BJ (cell line): ENCODE measurements at places on chromosomes 2 and 18.

GRCh38 chr2:235135990-235136561 lies 184.3 kb downstream of the SH3BP4 start:
- DNase-seq: no peak

DNA sequence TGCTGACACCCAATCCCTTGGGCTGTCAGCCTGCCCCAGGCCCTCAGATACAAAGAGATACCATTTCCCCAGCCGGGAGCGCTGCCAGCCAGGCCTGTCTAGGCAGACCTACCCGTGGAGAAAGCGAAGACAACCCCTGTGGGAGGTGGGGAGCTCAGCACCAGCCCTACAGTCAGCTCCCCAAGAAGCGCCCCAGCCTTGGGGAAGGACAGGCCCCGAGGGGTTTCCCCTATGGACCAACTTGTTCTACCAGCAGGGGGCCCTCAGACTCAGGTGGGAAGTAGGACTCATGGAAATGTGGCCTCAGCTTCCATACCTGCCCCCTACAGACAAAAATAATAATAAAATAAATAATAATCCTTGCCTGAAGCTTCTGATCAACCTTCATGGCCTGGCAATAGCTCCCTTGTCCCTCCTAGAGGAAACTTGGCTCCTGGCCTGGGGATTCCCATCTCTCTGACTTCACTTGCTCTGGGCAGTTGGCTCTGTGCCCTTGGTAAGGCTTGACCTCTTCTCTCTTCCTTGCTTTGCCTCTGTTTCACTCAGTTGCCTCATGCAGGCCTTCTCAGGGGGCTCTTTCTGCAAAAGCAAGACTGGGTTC lies 7.0 kb downstream of the SLC35F6 start:
- DNase-seq: peak; percentile 44

DNA sequence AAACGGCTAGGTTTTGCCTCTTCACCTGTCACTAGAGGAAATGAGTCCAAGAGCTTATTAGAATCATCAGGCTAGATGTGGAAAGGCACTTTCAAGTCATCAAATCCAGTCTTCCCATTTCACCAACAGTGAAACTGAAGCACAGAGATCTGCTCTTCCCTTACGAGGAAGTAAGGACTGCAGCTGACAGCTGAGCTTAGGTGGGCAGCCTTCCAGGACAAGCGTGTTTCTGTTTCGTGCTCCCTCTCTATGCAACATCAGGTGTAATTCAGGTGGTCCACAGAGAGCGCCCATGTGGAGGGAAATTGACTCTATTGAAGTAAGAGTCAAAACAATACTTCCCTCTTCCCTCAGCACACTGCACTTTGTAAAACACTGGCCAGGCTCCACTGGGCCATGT lies 5.5 kb downstream of the CYRIA start:
- no peak for DNase-seq

DNA sequence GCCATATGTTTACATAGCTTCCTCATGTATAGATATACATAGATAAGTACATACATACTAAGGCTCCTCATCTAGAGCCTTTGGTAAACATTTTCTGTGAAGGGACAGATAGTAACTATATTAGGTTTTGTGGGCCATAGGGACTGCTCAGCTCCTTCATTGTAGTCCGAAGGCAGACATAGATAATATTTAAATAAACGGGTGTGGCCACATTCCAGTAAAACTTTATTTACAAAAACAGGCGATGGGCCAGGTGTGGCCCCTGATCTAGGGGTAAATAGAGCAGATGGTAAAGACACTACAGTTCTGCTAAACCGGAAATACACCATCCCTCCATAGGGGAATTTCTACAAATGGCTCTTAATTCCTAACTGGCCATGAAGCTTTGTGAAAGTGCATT lies 7.3 kb downstream of the COQ10B start:
- DNase-seq: no peak

- no peak for DNase-seq
Observed at GRCh38 chr2:121505986-121506586, 24.6 kb upstream of the RNU4ATAC start.

- DNase-seq: no peak
Observed at GRCh38 chr2:68318914-68319397, 793 bp downstream of the CNRIP1 start.

GRCh38 chr2:20635113-20635510 lies 15.8 kb downstream of the HS1BP3 start:
- DNase-seq: no peak

- DNase-seq: no peak
Observed at GRCh38 chr18:10381516-10381915, 72.9 kb upstream of the APCDD1 start.

- DNase-seq: no peak
Observed at GRCh38 chr2:223772363-223772762, 65.0 kb downstream of the AP1S3 start.

GRCh38 chr18:62346333-62347088 lies 21.4 kb downstream of the TNFRSF11A start:
- no peak for DNase-seq

GRCh38 chr2:157261199-157261782 lies 3.8 kb downstream of the GALNT5 start:
- DNase-seq: no peak

- no peak for DNase-seq
Observed at GRCh38 chr18:10787293-10787901, 261.6 kb downstream of the NAPG start.
